Breast epithelium (tissue), 4 donors: ENCODE measurements at places on chromosomes 1 and 21. TPM values are rescaled to one million over a fixed set of nuclear protein-coding genes. Genes with fewer than 3 reads are reported as not detected.

DNA sequence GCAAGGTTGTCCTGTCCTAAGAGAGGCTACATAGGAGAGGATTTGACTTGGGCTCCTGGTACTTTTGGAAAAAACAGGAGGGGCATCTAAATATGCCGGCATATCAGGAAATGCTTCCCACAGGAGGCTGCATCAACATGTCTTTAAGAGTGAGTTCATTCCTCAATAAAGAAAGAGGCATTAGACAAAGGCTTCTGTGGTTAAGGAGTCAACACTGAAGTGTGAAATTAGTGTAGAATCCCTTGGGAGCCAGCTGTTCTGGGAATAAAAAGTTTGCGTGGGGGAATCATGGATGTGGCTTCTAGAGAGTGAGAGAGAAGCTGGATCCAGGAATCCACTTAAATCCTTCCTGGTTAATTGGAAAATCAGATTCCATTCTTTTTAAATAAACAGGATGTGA lies 69.5 kb downstream of the DNM3 start:
- no peak for DNase-seq

GRCh38 chr1:39898191-39898590 lies 3.5 kb downstream of the MYCL start:
- DNase-seq = no peak

GRCh38 chr1:185719021-185719420 lies 15.2 kb upstream of the HMCN1 start:
- no peak for DNase-seq

DNA sequence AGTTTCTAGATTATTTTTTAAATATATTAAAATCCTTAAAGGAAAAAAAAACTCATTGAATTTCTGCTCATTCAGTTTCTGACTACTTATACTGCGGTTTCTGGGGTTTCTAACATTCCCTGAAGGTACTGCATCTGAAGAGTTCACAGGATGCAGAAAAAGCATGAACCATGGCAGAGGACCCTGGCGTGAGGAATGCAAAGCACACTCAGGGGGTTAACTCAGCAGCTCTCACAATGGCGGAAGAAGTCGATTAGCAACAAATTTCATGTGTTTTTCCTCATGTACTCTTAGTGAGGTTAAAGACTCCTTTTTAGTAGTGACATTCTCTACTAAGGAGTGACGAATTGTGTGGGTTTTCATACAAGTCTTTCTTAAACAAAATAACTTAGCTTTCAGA lies 975.6 kb downstream of the NCAM2 start:
- DNase-seq = no peak

DNA sequence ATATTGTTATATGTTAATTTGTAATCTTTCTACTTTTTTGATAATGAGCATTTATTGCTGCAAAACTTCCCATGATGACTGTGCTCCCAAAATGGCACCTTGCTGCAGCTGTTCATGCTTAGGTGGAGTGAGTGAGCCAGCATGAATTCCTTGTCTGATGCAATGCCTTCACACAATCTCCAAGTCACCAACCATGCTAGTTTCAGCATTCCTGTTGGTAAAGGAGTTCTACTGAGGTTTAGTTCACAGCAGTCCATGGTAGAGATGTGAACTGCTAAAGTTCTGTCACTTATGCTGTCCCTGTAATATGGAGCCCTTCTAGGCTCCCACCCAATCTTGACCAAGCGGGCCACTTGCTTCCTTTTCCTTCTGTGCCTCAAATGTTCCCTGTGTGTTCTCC lies 26.2 kb upstream of the PRKACB start:
- no peak for DNase-seq

DNA sequence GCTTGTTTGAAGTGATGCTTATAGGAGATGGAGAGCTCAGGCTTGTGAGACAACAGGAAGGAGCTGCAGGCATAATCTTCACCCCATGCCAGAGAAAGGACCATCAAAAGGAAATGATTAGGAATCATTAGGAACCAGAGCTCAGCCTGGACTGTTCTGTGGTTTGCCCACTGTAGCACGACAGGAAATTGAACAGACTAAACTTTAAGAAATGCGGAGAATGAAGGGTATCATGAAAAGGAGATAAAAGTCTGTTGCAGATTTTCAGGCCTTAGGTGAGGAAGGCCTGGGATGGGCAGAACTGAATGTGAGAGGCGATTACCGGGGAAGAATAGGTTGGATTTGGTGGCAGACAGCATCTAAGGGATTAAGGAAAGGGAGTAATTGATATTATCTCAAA lies 292.0 kb upstream of the PLXNA2 start:
- no peak for DNase-seq

DNA sequence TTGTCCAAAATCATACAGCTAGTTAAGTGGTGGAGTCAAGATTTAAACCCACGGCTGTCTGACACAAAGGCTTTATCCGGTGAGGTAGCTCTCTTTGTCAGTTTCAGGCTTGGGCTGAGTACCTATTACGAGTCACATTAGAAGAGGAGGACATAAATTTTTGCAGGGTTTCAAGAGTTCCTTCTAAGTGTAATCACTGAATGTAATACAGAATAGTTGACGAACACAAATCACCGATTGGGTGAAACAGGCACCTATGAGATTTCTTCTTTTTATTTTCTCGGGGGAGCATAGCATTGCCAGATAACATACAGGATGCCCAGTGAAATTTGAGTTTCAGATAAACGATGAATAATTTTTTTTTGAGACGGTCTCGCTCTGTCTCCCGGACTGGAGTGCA lies 847 bp downstream of the PSMD4 start:
- no peak for DNase-seq

GRCh38 chr21:44944596-44944995 lies 4.8 kb downstream of the SLX9 start:
- no peak for DNase-seq

DNA sequence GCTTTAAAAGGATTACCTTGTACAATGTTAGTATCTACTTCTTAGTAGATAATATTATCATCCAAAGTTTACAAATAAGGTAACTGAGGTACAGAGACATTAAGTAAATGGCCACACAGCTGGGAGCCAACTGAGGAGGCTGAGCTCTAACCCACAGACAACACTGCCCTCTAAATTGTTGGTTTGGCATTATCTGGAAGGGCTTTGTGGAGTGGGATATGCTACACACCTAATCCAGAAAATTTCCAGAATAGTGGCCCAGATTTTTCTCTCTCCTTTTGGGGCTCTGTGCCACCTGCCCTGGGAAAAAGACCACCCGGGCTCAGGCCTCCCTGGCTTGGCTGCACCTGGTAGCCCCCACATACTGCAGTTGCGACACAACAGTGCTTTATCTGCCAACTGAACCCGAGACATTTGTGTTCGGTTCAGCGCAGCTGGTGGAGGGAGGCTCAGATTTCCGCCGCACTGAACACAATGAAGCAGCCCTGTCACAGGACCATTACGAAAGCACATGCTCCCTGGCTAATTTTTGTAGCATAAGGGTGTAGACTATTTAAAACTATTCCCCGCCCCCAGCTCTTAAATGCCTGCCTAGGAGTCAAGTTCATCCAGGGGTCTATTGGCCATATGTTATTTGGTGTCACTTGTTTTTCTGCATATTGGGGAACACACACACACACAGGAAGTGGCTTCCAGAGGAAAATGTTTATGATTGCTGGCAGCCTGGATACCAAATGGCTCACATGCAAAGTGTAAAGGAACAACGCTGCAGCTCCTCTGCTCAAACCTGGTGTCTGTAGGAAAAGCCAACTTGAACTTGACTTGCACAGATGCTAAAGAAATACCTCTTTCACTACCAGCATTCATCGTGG lies 92.3 kb upstream of the ESRRG start:
- DNase-seq = no peak

DNA sequence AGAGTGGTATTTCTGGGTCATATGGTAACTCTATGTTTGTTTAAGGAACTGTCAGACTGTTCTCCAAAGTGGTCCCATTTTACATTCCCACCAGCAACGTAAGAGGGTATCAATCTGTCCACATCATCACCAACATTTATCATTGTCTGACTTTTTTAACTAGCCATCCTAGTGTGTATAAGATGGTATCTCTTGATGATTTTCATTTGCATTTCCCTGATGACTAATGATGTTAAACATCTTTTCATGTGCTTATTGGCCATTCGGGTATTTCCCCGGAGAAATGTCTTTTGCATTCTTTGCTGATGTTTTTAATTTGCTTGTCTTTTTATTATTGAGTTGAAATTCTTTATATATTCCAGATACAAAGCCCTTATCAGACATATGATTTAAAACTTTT lies 370.1 kb upstream of the NR5A2 start:
- DNase-seq = no peak

DNA sequence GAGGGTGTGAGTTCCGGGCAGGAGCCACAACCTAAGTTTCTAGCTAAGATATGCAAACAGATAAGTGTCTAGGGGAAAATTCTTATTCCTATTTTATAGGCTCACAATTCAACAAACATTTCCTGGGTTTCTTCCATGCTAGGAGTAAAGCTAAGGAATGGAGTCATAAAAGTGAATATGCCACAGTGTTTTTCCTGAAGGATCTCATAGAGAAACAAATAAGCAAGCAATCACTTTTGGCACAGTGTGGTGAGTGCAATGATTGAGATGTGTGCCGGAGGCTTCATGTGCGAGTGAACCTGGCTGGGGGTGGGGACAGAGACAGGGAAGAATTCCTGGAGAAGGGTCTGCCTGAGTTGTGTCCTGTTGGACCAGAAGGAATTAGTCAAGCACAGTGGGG lies 147.4 kb downstream of the TENT5C start:
- DNase-seq = no peak

GRCh38 chr1:93905734-93906133 lies 3.5 kb downstream of the GCLM start:
- no peak for DNase-seq

GRCh38 chr1:239169276-239169675 lies 217.1 kb upstream of the CHRM3 start:
- DNase-seq = no peak

DNA sequence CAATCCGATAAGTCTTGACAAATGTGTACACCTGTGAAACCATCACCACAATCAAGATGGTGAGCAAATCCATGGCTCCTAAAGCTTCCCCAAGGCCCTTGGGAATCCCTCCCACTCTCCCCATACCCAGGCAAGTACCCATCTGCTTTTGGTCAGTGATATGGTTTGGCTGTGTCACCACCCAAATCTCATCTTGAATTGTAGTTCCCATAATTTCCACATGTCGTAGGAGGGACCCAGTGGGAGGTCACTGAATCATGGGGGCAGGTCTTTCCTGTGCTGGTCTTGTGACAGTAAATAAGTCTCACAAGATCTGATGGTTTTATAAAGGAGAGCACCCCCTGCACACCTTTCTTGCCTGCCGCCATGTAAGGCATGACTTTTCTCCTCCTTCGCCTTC lies 14.6 kb upstream of the GUCA2B start:
- no peak for DNase-seq

GRCh38 chr1:70247768-70248167 lies 26.6 kb downstream of the SRSF11 start:
- no peak for DNase-seq

- no peak for DNase-seq
Measured at GRCh38 chr1:65412984-65413375, 7.5 kb upstream of the LEPR start.

DNA sequence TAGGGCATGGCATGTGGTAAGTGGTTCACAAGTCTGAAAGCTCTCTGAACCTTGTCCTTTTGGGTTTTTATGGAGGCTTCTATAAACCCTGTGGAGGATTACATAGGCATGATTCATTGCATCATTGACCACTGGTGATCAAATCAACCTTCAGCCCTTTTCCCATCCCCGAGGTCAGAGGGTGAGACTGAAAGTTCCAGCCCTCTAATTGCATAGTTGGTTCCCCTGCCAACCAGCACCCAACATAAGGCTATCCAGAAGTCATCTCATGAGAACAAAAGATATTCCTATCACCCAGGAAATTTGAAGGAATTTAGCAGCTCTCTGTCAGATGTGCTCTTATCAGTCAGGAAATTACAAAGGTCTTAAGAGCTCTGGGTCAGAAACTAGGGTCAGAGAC lies 89.5 kb upstream of the ARTN start:
- DNase-seq = no peak

DNA sequence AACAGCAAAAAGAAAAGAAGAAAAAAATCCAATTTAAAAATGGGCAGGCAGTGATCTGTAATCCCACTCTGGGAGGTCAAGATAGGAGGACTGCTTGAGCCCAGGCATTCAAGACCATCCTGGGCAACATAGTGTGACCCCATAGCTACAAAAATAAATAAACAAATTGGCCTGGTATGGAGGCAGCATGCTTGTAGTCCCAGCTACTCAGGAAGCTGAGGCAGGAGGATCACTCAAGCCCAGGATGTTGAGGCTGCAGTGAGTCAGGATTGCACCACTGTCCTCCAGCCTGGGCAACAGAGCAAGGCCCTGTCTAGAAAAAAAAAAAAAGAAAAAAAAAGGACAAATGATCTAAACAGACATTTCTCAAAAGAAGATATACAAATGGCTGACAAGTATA lies 99.6 kb downstream of the EIF4G3 start:
- DNase-seq = no peak

DNA sequence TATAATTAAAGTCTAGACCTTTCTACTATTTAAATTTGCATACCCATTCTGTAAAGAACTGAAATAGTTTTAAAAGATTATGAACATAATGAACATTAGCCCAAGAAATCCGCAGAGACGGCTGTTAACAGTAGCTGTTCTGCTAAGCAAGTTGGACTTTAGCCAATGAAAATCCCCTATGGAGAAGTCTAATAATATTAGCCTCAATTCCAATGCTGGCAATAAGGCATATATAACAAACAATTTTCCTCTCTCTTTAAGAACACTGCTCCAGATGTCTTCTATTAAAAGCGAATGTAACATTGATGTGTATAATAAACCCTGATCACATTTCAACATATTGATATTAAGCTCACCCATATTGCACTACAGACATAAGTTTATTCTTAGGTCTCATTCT lies 221.3 kb upstream of the KCTD3 start:
- no peak for DNase-seq

DNA sequence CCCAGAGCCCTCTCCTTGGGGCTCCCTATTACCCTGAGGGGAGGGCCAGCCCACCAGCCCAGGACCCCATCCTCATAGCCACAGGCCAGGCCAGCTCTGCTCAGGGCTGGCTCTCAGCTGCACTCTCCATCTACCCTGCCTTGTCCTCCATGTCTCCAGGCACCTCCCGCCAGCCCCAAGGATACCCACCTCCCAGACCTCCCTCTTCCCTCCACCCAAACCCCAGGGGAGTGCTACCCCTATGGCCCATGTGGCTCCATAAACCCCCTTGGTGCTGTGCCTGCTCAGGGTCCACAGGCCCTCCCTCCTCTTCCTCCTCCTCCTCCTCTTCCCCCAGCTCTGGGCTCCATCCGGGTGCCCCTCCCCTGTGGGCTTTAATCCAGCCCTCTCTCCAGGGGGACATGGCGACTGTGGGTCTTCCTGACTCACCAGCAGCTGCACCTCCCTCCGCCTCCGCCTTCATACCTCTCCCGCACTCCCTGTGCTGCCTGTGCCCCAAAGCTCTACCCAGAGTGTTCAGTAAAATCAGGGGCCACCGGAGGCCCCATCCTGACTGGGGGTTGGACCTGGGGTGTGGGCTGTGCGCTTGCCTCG lies 9.1 kb downstream of the YBEY start:
- no peak for DNase-seq

The NBPF19 gene
- 19.4 TPM for total RNA-seq

The FMOD gene
- 92.4 TPM for total RNA-seq

The RPE65 gene
- not detected for total RNA-seq
